T-helper 22 cell (primary cell): ENCODE measurements at places on chromosomes 3 and 15.

- DNase-seq = no peak
Measured at GRCh38 chr15:92682741-92683510, 27.4 kb upstream of the FAM174B start.

- DNase-seq = peak; percentile 99
Measured at GRCh38 chr3:101676765-101677435, at the start of gene ZBTB11. ZBTB11 (minus strand) TSS chr3:101677132; CDS start chr3:101676914, 218 bp downstream.

- no peak for DNase-seq
Measured at GRCh38 chr3:41103200-41103599, 96.1 kb upstream of the CTNNB1 start.

- DNase-seq = no peak
Measured at GRCh38 chr15:73244333-73244732, 124.4 kb downstream of the HCN4 start.

GRCh38 chr15:36933255-36933990 is 166.9 kb downstream of the MEIS2 start:
- DNase-seq = no peak

DNA sequence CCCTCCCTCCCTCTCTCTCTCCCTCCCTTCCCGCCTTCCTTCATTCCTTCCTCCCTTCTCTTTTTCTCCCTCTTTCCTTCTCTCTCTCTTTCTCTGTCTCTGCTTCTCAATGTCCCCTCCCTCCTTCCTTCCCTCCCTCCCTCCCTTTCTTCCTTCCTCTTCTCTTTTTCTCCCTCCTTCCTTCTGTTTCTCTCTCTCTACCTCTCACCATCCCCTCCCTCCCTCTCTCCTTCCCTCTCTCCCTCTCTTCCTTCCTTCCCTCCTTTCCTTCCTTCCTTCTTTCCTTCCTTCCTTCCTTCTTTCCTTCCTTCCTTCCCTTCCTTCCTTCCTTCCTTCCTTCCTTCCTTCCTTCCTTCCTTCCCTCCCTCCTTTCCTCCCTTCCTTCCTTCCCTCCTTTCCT is 504.6 kb downstream of the EPHA3 start:
- DNase-seq = no peak

DNA sequence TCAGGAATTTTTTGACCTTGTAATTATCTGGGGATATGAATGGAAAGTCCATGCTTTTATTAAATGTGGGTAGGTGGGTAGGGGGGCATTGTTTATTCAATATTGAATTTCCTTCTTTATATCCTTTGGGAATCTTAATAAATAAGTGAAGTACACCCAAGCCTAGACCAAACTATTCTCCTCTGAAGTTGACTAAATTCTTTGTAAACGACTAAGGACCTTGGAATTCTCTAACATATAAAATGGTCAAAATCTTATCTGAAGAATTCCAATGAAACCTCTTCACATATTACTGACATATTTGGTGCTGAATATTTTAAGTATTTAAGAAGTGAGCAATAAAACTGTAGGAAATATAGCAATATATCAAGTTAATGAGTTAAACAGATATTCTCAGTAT is 1432.1 kb upstream of the GBE1 start:
- no peak for DNase-seq

DNA sequence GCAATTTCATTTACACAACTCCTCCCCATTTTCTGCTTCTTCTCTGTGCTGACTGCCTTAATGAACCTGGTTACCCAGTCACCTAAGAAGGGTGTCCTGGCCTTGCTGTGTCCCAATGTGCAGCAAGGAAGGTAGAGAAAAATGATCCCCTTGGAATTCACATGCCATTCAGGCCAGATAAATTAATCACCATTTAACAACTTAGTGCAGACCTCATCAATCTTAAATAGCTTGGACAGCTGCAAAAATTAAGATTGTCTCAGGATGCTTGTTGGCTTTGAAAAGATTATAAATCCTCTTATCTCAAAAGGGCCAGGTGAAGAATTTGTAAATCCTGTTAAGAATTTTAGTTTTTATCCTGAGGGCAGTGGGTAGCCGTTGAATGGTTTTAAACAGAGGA is 9.7 kb upstream of the CDV3 start:
- no peak for DNase-seq
